Myocyte (in vitro differentiated cells): ENCODE measurements at places on chromosomes 2 and 18. TPM values are rescaled to one million over a fixed set of nuclear protein-coding genes. Genes with fewer than 3 reads are reported as not detected.

The SP140L gene
- 9.7 and 14.4 TPM in 2 replicates for total RNA-seq

The RTP5 gene
- 0.08 TPM in 1 of 2 replicates, not detected in the other for total RNA-seq

The LAMA1 gene
- 0.56 and 0.62 TPM in 2 replicates for total RNA-seq

The CTAGE1 gene
- 0.05 TPM in 1 of 2 replicates, not detected in the other for total RNA-seq
